ENCODE measurements at places on chromosomes 12 and 14.
A peak's percentile ranks its signal among the peaks of the same experiment; 100 is the strongest.

DNA sequence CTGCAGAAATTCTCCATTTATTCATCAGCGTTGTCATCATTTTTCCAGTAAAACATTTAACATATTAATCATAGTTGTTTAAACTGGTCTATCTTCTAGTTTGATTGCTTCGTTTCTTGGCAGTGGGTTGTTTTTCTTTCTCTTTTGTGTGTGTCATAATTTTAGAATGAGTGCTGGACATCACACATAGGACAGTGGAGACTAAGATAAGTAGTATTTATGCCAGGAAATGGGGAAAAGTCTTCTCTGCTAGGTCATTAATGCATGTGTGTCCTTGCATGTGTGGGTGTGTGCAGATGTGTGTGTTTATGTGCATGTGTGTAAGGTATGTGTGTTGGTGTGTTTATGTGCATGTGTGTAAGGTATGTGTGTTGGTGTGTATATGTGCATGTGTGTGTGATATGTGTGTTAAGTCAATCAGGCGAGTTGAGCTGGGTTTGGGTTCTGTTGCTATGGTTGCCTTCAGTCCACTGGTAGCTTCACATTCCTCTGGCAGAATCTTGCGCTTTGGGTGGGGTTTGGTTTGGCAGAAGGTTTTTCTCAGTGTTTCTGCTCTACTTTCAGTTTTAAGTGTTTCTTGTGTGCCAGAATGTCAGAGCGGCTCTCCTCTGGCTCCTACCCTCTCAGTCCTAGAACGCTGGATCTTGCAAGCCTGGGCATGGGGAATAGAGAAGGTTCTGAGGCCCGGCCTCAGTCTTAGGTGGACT, 7.8 kb upstream of the ADGRD1 start:
- no peak for DNase-seq

DNA sequence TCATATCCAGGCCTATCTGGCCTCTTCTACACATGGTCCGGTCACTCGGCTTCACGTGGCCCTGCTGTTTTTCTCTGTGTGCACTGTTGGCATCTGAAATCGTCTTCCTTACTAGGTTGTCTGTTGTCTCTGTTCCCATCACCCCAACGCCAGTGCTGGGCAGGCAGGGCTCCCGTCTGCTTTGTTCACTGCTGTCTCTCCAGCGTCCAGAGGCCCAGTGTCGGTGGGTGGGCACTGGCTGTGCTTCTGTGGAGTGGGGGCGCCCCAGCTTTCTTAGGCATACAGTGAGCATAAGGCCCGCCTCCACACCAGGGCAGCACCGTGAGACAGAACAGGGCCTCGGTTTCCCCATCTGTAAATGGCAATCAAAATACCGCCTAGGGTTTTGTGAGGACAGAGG, 153.1 kb downstream of the BCL11B start:
- DNase-seq = no peak

DNA sequence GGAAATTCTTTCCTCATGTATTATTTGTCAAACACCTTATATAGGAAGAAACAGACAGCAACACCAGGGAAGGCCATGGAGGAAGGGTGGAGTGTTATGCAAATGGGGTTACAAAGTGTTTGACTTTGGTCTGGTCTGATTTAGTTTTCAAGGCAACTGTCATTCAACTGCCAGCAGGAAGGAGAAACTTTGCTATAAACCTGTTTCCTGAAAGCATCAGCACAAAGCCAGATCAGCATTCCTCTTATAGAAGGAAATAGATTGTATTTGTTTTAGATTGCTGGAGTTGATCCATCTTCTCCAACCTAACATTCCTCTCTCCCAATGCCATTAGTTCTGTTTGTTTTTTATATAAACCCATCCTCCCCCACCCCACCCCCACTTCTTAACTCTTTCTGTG, 65.7 kb downstream of the STAB2 start:
- no peak for DNase-seq

DNA sequence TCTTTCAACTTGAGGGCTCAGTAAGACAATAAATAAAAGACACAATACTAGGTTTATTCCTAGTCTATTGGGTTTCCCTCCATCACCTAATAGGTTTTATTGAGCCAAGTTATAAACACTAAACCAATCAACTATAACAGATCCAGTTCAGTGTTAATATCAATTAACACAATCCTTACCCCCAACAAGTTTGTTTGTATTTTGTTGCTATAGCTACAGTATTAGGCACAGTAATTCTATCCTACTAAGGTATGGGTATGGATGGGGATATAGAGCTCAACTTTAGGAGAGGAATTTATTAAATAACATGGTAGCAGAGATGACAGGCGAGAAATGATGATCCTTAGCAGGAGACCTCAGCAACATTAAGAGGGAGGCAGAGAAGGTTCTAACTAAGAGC, 13.3 kb downstream of the PPP4R3A start:
- no peak for DNase-seq

DNA sequence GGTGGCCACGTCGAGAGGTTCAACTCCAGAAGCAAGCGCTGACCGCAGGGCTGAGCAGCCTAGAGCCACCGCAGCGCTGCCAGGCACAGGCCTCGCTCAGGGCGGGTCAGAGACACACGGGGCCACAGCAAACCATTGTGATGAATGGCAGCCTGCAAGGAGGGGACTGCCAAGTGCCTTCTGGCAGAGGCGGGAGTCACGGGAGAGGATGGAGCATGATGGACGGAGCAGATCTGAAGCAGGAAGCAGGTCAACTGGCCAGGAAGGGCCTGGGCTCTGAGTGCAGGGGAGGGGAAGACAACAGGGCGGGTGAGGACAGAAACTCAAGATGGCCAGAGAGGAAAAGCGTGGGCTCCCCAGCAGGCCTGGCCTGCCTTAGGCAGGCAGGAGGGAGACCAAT, 49.8 kb downstream of the CDC42BPB start:
- no peak for DNase-seq

DNA sequence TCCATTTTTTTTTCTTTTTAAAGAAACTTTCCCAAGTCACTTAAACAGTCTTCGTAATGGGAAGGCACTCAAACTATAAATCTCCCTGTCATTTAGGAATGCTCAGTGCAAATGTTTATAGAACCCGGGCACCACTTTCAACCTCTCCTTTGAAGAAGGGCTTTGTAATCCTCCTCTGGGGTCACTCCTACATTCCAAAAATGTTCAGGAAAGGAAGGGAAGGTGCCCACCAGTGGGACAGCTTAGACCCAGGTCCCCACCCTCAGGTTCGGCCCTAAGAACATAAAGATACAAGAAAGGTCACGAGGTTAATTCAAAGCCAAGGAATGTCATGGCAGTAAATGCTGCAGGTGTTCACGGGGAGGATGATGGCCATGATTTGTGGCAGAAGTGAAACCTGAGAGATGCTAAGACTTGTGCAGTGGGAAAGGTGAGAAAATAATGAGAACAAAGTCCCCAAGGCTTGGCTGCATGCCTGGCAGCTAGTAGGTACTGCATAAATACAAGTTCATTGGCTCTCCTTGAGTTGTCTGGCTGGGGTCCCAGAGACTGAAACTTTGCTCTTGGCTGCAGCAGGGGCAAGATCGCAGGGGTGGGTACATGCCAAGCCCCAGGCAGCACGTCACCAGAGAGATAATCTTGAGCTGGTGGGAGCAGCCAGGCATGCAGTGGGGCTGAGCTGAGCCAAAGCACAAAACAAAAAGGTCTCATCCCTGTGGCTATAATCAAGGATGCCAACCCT, 21.1 kb downstream of the KRT18 start:
- no peak for DNase-seq

DNA sequence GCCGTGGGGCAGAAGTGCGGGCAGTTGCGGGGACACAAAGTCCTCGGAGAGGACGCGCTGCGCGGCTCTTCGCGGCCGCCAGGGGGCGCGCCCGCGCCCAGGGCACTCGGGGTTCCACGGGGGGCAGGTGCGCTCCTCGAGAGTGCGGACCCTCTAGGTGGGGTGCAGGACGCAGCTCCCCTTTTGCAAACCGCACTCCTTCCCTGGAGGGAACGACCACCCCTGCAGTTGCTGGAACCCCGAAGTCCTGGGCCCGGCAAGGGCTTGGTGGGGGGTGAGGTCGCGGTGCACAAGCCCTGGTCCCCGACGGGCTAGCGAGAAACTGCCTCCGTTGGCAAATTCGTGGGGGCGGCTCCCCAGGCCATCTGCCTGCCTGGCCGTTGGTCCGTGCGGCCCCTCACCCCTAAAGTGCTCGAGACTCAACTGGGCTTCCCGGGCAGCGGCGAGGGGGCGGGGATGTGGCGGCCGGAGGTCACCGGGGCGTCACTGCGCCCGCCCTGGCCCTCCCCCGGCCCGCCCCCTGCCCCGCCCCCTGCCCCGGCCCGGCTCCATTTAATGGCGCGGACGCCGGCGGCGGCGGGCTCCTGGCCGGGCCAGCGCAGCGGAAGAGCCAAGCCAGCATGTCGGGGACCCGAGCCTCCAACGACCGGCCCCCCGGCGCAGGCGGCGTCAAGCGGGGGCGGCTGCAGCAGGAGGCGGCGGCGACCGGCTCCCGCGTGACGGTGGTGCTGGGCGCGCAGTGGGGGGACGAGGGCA, at the start of gene ADSS1:
Gene ADSS1, plus strand, starts transcription at position 579 of the 756 bp plus-strand sequence. Its CDS starts 42 bp downstream, at position 621.
- DNase-seq = peak; percentile 83

- DNase-seq = no peak
These were observed 260.2 kb downstream of the BMP4 start for GRCh38 chr14:53696217-53696965.

DNA sequence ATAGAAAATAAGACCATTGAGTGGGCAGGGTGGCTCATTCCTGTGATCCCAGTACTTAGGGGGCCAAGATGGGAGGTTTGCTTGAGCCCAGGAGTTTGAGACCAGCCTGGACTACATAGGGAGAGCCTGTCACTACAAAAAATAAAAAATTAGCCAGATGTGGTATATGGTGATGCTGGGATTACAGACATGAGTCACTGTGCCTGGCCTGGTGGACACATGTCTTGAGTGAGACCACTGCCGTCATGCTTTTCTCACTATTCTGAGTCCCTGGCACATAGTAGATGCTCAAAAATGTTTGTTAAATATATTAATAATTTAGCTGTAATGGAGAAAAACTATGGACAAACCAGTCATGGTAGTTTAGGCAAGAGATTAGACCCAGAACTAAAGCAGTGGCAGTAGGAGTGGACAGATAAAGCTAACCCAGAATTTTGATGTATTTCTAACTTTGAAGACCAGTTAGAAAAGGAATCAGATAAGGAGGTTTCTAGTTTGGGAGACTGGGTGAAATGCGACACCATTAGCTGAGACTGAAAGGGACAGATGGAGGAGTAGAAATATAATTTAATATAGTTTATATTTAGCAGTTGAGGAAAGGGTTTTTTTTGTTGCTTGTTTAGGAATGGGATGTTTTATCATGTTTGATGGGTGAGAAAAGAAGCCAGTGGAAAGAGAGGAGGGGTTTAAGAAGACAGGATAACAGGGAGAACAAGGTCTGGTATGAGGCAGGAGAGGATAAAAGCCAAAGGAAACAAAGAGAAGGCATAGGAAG, 7.4 kb upstream of the PTGES3 start:
- DNase-seq = no peak

- no peak for DNase-seq
These were observed 34.5 kb downstream of the RTN1 start for GRCh38 chr14:59836116-59836515.

DNA sequence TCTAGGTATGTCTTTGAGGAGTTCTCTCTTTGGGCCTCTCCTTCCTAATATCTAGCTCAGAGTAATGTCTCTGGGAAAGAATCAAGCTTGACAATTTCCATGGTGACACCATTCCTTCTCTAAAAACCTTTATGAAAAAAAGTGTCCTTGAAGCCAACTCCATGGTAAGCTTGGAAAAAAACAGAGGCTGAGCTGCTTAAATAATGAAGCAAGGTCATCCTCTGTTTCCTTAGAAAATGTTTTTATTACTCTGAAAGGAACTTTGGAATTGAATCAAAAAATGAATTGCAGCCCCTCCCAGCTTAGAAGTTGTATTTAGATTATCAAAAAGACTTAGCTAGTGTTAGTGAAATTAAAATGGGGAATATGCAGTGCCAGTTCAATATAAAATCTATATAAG, 166.1 kb upstream of the KITLG start:
- no peak for DNase-seq

All from HEK293T (cell line).